GM12892 (cell line): ENCODE measurements at places on chromosomes 5 and 9.

DNA sequence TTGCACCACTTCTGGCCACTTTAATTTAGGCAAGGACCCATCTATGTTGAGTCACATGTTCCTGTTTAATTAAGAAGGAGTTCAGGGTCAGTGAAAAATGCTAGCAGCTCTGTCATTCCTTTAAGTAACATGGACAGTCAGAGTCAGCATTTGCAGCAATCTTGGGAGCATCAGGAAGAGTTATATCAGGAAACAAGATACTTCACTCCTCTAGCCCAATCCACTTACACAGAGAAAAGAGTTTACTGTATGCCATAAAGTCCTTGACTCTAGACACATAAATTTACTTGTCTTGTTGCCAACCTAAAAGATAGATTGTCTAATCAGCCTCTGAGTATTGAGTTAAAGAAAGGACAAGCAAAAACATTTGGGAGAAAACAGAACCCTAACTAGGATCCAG is 266.7 kb downstream of the PJA2 start:
- no peak for DNase-seq

DNA sequence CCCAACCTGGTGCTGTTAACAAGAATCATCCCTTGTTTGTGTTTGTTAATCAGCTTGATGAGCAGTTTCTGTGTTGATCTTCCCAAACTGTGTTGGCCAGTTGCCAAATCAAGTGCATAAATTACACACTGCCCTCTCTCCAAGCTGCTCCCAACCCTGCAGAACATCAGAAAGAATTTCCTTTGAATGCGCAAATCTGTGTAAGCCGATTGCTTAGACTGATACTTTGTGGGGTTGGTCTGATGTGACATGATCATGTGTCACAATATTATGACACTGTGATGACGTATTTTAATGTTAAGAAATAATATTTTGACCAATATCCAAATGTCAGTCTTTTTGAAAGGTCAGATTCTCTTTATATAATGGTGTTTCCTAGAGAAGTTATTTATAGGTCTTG is 766.4 kb upstream of the WWC1 start:
- DNase-seq: no peak

- DNase-seq: no peak
These were observed 92.5 kb upstream of the DNAH5 start for GRCh38 chr5:14036947-14037346.

DNA sequence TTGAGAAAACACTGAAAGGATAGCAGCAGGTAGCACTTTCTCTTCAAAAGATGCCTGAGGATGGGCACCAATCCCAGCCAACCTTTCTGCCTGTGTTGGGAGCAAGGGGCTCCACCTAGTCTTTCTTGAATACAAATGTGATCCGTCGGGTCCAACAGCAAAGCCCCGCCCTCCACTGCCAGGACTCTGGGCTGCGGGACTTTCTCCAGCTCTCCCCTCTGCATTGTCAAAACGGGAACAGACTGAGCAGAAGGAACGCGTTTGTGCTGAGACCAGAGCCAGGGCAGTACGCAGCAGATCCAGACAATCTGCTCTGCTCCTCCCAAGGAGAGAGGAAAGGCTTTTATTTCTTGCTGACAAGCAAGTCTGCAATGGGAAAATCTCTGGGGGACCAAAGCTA is 139.7 kb downstream of the SEC61B start:
- no peak for DNase-seq

GRCh38 chr5:131239686-131240085 is 24.2 kb upstream of the CDC42SE2 start:
- no peak for DNase-seq

- DNase-seq: no peak
These were observed 577.5 kb upstream of the CLINT1 start for GRCh38 chr5:158436271-158437065.

GRCh38 chr9:83280790-83281189 is 217.8 kb upstream of the RASEF start:
- DNase-seq: no peak

DNA sequence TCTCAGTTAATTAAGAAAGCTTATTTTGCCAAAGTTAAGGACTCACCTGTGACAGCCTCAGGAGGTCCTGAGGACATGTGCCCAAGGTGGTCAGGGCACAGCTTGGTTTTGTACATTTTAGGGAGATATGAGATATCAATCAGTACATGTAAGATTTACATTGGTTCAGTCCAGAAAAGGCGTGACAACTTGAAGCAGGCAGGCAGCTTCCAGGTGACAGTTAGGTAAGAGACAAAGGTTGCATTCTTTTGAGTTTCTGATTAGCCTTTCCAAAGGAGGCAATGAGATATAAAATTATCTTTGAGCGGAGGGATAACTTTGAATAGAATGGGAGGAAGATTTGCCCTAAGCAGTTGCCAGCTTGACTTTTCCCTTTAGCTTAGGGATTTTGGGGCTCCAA is 47.8 kb downstream of the SLC1A1 start:
- no peak for DNase-seq

DNA sequence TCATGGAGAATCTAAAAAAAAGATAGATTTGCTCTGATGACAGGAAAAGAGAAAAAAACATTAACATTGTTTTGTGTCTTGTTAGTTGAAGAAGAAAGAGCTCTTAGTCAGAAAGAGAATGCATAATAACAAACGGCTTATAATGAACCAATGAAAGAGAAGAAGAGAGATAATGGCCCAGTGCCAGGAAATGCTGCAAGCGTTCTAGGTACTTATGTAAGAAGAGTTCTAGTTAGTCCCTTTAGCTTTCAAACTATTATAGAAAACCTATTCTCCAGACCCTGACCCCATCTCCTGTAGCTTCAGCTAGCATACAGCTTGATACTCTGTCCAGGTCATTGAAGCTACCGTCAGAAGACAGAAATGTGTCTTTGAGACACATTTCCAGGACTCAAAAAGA is 70.2 kb downstream of the FBXL17 start:
- no peak for DNase-seq

- DNase-seq: no peak
These were observed 214.4 kb downstream of the DAB2IP start for GRCh38 chr9:121865884-121866283.

- DNase-seq: no peak
These were observed 256.2 kb downstream of the ACTL7B start for GRCh38 chr9:108599571-108599970.

- DNase-seq: no peak
These were observed 1130.4 kb upstream of the ACO1 start for GRCh38 chr9:31253800-31254762.

- no peak for DNase-seq
These were observed 310.5 kb downstream of the NSG2 start for GRCh38 chr5:174355995-174356394.

GRCh38 chr9:110808599-110808980 is 140.0 kb downstream of the MUSK start:
- DNase-seq: no peak

DNA sequence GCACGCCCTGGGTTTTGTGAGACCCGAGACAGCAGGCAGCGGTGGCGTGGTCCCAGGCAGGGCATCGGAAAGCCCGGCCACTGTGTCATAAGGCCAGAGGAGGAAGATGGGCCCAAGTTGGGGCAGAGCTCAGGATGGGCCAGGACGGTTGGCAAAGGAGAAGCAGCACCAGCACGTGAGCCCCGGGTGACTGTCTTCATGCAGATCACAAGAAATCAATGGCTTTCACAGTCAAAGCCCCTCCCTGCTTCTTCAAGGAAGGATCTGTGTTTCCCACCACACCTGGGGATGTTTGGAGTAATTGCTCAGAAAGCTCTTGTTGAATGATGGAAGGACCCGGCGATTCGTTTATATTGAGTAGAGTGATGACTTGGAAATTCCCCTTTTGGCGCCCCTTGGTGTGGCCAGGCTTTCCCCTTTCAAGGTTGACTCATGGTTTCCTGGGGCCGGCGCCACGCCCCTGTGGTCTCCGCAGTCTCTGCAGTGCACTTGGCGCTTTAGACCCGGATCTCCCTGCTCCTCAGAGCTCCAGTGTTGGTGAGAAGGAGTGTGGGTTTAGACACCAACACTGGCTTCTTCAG is 52.1 kb downstream of the IL31RA start:
- peak; percentile 43 for DNase-seq

DNA sequence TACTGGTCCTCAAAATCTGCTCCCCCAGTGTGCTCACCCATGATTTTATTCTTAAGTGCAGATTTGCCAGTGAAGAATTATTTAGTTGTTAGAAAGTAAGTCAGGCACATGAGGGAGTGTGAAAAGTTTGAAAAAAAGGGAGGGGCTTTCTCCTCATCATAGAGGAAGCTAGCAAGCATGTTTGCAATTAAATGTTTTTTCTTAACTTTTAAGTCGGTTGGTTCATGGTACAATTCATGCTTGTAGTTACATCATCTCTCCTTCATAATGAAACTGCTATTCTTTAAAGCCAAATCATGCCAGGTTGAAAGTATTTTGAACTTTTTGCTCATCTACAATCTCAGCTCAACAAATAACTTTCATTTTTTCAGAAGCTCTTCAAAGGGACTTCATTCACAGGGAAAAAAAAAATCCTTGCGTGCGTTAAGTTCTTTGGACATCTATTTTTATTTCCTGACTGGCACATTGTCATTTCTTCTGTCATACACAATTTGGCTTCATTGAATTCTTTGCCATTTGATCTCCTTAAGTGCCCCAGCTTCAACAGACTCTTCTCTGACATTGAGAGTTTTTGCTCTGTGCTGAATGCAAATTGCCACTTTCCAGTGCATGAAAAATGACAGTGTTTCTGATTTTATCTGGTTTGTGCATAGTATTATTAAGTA is 456.9 kb downstream of the TMEM232 start:
- no peak for DNase-seq

DNA sequence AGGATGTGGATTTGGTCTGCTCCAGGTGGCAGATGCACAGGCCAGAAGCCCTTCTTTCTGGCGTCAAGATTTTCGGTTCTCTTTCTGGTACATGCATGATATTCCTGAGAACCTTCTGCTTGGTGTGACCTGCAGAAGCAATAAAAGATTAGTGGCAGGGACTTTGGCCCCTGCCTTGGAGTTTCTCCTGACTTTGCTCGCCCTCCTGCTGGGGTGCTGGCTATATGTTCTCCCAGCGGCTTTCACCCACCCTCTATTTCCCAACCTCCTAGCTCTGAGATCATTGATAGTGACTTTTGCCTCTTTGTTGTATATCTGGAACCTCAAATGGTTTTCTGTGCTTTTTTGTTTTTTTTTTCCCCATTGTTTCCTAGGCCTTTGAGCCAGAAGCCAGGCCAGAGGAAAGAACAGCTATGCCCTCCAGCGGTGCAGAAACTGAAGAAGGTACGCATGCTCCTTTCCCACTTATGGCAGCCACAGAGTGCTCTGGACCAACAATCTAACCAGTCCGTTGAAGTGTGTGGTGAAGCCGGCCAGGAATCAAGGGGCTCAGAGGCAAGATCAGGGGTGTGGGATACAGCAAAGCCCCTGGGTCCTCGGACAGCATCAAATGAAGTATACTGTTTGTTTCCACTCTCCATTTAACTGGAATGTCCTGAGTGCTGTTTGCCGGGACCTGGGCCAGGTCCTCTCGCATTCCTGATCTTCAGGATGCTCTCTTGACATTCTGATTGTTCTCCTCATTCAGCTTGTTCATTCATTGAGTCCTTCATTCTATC is 154.5 kb downstream of the ARHGEF28 start:
- no peak for DNase-seq

- DNase-seq: no peak
These were observed 3.2 kb downstream of the THG1L start for GRCh38 chr5:157734436-157734835.

DNA sequence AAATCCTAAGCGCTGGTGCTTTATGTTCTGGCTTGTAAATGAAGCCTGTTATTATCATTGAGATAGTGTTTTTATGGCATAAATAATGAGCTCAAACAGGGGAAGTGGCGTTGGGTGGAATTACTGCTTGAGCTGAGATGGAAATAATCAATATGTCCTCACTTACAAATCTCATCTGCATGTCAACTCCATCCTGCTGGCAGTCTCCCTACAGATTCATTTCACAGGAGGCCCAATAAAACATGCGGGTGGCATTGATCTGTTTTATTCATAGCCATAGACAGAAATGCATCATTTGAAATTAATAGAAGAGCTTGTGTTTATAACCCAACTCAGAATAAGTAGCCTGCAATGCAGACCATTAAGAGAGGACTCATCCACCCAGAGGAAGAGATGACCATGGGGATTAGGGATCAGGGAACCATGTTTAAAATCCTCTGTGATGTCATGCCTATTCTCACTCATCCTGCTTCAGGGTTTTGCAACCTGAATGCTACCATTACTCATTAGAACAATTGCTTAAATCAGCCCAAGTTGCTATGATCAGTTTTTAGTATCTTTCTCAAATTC is 680.4 kb downstream of the TLR4 start:
- no peak for DNase-seq

- DNase-seq: no peak
These were observed 177.5 kb downstream of the C5orf15 start for GRCh38 chr5:133790898-133791297.

DNA sequence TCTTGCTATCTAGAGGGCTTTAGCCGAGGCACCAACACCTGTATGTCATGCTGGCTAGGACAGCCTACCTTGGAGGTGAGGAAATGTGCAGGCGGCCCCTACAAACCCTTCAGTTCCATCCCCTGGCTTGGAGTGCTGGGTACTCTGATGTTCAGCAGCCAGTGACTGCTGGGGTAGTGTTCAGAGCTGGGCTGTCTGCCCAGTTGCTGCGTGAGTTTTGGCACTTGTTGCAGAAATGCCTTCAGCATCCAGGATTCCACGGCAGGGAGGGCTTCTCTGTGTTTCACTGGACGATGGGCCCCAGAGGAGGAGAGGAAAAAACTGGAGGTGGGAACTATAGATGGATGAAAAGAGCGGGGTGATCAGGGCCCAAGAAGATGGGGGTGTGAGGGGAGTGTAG is 10.4 kb downstream of the SWI5 start:
- no peak for DNase-seq

DNA sequence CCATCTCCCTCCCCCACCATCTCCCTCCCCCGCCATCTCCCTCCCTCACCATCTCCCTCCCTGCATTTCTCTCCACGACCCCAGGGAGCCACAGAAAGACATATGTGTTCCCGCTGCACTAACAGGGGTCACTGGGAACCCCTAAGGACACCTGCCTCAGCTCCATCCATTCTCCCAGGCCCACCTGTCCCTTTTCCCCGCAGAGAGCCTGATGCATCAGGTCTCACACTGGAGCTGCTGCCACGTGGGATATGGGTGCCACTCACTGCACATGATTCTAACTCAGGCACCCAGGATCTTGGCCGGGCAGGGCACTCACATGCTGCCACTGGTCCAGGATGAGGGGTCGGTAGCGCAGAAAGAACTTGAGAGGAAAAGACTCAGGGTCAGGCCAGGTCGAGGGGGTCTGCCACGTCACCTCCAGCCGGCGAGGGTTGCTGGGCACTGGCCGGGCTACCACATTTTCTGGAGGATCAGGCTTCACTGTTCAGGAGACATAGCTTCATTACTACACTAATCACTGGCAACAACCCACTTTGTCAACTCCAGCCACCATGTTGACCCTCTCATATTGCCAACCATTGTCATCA is 33.2 kb upstream of the ENHO start:
- no peak for DNase-seq

DNA sequence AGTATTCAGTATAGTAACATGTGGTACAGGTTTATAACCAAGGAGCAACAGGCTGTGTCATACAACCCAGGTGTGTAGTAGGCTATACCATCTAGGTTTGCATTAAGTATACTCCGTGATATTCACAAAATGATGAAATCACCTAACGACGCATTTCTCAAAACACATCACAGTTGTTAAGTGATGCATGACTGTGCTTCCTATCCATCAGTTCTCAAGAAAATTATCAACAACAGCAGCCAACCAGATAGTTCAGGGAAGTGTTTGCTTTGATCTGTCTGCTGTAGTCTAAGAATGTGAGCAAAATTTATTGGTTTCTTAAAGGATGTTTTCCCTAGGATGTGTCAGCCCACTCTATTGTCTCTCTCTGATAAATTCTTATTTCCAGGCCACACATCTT is 7.4 kb downstream of the ZBTB26 start:
- DNase-seq: no peak
